ENCODE measurements at places on chromosomes 7 and 10.

DNA sequence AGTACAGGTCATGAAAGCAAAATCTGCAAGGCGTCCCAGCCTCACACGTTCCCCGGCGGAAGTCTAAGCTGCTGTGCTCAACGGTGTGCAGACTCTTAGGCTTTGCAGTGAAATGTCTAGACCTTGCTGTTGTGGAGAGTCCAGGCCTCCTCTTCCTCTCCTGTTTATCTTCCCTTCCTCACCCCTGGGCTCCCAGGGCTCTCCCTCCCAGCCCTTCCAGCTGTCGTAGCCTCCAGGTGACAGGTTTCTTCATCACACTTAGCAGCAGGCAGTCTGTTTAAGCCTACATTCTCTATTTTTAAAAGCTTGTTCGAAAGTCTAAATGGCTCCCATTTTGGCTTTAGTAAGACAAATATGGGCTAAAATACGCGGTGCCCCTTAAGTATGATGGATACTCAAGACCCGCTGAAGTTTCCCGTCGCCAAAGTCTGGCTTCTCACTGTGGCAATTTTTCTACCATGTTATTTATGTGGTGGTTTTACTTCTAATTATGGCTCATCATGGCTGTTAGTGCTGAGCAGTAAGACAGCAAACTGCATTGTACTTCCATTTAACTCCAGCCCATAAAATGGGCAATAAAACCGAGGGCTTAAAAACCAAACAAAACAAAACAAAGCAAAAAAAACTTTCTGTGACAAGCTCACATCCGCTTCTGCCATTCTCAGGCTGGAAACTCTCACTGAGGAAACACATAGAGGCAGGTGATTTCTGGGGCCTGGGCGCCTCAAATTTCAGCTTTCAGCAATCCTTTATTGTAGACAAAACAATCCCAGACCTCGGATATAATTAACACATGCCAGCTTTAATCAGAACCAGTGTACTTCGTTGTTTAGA, 243.2 kb downstream of the SNX10 start:
- no peak for DNase-seq

GRCh38 chr7:150435390-150436073, 14.9 kb upstream of the GIMAP8 start:
- no peak for DNase-seq

GRCh38 chr7:51029131-51029530, 246.4 kb upstream of the GRB10 start:
- no peak for DNase-seq

DNA sequence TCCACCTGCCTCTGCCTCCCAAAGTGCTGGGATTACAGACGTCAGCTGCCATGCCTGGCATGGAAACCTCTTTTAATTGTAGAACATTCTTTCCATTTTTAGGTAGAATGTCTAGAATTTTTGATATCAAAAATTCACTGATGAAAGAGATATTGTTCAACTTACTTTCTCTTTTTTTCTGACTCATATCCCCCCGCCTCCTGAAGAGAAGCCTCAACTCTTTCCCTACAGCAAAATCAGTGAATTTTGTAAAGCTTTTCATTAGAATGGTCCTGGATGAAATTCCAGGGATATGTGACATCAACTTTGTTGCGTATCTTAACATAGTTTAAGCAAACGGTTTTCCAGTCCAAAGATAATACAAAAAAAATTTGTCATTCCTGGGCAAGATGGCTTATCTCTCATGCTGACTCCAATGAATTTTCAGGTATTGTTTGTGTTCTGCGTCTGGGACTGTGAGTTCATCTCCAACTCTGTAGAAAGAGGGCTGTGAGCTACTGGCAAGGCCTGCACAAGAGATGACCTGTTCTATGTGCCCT, 256.8 kb downstream of the BMPER start:
- no peak for DNase-seq

GRCh38 chr7:118109607-118110006, 74.4 kb upstream of the LSM8 start:
- no peak for DNase-seq

DNA sequence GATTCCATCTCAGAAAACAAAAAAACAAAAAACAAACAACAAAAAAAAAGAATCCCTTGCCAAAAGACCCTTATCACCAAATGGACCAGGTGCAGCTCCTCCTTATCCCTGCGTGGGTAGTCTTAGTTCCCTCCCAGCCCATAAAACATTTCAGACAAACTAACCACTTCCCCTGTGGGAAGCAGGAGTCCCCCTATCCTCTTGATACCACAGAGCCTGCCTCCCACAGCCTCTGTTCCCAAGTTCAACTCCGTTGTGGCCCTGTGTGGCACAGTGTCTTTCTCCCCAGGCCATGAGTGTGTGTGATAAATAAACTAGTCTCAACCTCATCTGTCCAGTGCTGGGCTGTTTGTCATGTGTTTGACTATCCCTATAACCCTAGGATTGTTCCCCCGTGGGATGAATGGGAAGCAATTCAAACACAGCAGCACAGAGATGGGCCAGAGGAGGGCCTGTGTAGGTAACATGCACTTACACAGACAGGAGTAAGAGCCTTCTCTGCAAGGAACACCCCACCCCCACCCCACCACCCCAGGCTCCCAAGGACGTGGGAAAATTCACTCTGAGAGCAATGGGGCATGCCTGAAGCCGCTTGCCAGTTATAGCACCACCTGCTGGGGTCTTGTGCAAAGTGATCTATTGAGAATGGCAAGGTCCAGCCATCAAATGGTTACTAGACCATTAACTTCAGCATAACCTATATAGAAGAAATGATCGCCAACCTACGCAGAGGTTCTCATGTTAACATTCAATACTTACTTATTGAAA, 147.1 kb upstream of the GHITM start:
- DNase-seq = no peak

DNA sequence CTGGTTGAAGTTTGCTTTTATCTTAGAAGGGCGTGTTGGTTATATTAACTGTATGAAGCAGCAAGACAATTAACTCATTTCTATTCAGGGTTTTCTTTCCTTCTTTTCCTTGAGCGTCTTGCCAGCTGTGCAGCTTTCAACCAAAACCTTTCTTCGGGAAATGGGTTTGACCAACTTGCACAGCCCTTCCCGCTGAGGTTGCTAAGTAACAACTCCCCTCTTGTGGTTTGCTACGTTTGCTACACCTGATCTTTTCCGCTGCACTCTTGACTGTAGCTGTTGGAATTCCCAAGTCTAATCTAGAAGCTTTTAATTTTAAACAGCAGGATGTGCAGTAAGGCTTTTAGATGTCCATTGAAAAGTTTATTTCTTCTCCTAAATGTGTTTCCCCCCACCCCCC, 116.9 kb downstream of the CDCA7L start:
- no peak for DNase-seq

- no peak for DNase-seq
These were observed 2.6 kb downstream of the MYO1G start for GRCh38 chr7:44976040-44976745.

DNA sequence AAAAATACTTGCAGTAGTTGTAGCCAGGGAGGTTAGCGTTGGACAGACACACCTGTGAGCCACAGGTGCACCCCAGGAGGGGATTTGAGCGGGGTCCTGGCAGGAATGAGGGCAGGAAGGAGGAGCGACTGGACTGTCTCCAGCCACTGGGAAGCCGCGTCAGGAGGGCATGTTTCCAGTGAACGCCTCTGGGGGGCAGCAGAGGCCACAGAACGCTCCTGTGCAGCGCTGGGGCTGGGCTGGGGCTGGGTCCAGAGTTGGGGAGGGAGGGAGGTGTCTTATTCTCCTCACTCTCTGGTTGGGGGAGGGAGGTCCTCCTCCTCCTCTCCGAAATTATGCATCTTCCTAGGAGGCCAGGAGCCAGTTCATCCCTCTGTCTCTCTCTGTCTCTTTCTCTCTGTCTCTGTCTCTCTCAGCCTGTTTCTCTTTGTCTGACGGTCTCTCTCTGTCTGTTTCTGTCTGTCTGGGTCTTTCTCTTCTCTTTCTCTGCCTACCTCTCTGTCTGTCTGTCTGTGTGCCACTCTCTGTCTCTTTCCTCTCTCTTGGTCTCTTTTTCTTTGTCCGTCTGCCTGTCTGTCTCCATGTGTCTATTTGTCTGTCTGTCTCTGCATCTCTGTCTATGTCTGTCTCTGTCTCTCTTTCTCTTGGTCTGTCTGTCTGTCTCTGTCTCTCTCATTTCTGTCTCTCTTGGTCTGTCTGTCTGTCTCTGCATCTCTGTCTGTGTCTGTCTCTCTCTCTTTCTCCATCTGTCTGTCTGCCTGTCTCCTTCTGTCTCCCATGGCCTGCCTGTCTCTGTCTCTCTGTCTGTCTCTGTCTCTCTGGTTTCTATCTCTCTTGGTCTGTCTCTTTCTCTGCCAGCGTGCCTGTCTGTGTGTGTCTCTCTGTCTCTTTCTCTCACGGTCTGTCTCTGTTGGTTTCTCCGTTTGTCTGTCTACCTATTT, 9.9 kb upstream of the PSMG3 start:
- DNase-seq = no peak

GRCh38 chr10:72297281-72297804, 23.6 kb downstream of the DDIT4 start:
- DNase-seq = no peak

- no peak for DNase-seq
These were observed 27.6 kb downstream of the ERLIN1 start for GRCh38 chr10:100158044-100158805.

DNA sequence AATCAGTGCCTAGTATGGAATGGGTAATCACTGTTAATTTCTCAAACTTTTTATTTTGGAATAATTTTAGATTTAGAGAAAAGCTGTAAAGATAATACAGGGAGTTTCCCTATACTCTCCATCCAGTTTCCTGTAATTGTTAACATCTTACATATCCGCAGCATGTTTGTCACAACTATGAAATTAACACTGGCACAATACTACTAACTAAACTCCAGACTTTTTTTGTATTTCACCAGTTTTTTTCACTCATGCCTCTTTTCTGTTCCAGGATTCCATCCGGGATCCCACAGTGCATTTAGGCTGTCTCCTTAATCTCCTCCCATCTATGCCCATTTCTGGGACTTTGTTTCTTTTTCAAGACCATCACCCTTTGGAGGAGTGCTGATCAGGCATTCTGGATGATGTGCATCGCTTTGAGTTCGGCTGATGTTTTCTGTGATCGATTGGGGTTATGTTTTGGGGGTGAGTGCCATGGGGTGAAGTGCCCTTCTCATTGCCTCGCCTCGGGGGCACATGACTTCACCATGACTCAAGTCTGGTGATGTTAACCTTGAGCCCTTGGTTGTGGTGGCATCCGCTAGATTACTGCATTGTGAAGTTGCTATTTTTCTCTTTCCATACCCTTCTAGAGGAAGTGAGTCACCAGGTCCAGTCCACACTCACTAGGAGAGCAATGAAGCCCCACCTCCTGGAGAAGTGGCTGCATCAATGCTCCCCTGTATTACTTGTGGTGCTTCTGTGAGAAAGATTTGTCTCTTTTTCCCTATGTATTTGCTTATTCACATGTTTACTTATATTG, 43.9 kb upstream of the GRB10 start:
- no peak for DNase-seq

DNA sequence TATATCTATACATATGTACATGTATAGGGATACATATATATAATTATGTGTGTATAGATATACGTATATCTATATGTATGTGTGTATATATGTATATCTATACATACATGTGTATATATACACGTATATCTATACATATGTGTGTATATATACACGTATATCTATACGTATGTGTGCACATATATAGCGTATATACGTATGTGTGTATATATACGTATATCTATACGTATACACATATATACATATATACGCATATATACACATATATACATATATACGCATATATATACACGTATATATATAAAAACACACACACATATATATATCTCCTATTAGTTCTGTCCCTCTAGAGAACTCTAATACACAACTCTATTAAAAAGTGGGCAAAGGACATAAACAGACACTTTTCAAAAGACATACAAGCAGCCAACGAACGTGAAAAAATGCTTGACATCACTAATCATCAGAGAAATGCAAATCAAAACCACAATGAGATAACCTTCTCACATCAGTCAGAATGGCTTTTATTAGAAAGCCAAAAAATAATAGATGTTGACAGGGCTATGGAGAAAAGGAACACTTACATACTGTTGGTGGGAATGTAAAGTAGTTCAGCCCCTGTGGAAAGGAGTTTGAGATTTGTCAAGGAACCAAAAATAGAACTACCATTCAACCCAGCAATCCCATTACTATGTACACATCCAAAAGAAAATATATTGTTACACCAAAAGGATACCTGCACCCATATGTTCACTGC, 22.0 kb upstream of the TMEM120A start:
- DNase-seq = no peak

DNA sequence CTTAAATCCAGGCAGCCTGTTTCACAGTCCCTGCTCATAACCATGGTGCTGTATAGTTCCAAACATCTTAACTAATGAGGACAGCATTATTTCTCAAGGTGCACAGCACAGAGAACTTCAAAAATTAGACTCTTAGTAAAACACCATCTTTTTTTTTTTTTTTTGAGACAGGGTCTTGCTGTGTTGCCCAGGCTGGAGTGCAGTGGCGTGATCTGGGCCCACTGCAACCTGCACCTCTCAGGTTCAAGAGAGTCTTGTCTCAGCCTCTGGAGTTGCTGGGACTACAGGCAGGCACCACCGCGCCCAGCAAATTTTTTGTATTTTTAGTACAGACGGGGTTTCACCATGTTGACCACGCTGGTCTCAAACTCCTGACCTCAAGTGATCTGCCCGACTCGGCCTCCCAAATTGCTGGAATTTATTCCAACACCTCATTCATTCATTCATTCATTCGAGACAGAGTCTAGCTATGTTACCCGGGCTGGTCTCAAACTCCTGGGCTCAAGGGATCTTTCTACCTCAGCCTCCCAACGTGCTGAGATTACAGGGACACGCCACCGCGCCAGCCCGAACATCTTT, 507 bp upstream of the TMEM254 start:
- no peak for DNase-seq

DNA sequence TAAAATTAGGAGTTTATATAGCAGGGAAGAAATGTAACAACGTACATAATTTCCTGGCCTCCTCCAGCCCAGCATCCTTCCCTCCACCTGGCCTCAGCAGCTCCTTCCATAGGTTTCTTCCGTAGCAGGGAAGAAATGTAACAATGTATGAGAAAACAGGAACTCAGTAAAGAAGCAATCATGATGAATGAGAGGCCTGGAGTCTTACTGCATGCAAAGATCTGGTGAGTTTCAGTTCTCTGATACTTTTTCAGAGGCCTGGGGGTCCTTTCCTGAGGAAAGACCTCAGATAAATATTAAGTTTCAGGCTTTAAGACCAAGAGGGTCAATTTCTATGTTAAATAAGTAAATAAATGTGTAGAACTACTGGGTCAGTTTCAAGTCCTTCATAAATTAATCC, 155.7 kb upstream of the C7orf33 start:
- DNase-seq = no peak

GRCh38 chr7:54664235-54665228, 94.5 kb downstream of the SEC61G start:
- DNase-seq = peak; percentile 37

- no peak for DNase-seq
These were observed 228.8 kb downstream of the BMPER start for GRCh38 chr7:34133983-34134782.

GRCh38 chr7:42736931-42737330, 174.9 kb downstream of the C7orf25 start:
- DNase-seq = no peak
